ENCODE measurements at places on chromosomes 4 and X.
A peak's percentile ranks its signal among the peaks of the same experiment; 100 is the strongest.

DNA sequence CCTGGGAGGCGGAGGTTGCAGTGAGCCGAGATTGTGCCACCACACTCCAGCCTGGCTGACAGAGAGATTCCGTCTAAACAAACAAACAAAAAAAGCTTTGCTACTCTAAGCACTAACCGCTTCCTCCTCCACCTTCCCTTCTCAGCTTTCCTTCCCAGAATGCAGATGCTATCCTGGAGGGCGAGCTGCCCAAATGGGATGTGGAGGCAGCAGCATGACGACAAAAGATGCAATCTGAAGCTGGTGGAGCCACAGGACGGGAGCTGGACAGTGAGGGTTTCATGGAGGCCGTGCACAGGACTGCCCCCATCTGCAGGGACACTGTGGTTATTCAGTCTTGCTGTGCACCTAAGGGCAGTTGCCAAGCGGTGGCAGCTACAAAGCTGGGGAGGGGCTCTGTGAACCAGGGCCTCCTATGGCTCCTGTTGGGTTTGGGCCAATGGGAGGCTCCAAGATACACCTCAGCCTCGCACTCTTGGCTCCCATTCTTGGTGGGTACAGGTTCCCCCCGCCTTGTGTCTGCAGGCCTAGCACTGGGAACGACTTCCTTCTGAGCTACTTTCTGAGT is 47.4 kb downstream of the WDR1 start:
- DNase-seq = no peak

- DNase-seq = no peak
These were observed 6.8 kb upstream of the DYNLT3 start for GRCh38 chrX:37854148-37854547.

- DNase-seq = no peak
These were observed 50.4 kb downstream of the DCTD start for GRCh38 chr4:182866746-182867145.

DNA sequence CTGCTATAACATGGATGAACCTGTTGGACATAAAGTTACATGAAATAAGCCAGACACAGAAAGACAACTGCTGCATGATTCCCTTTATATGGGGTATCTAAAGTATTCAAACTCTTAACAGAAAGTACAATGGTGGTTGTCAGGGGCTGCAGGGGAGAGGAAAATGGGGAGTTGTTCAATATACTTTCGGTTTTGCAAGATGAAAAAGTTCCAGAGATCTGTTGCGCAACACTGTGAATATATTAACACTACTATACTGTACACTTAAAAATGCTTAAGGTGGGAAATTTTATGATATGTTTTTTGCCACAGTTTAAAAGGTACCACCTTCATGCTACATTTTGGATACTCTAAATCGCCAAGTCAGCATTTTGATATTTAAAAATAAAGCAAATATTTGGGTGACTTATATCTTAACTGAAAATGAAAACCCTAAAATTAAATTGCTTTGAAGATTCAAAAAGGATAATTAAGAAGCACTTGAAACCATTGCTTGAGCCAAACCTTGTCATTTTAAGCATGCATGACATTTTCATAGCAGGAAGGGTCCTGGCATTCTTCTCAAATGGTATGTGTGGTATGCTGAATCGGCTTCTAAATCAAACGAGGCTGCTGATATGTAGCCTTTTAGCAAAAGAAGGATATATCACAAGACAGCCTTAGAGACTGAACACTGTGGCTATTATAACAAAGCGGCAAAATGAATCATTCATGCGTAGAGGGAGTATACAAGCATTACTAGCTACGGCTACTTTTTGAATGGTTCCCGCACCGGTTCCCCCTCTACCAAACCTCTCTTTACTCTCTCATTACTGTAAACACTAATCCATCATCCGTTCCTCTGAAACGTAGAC is 607.1 kb upstream of the DIPK2B start:
- DNase-seq = no peak

- no peak for DNase-seq
These were observed 42.6 kb downstream of the DDIT4L start for GRCh38 chr4:100147684-100148083.

DNA sequence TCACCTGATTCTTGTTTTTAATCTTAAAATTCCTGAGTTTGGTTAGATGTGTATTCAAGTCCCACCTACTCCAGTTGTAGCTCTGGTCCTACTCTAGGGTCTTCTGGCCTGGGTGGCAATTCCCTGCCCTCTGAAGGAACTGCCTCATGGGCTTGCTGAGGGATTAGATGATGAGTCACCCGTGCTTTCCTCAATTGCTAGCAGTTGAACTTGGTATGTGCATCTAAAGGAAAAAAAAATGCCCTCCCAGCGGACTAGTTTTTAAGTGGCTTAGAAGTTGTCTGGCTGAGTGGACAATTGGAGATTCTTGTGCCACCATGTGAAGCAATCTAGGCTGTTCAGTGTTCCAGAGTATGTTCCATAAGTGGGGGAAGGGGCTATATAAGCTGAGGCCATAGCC is 127.0 kb downstream of the CCNG2 start:
- no peak for DNase-seq

DNA sequence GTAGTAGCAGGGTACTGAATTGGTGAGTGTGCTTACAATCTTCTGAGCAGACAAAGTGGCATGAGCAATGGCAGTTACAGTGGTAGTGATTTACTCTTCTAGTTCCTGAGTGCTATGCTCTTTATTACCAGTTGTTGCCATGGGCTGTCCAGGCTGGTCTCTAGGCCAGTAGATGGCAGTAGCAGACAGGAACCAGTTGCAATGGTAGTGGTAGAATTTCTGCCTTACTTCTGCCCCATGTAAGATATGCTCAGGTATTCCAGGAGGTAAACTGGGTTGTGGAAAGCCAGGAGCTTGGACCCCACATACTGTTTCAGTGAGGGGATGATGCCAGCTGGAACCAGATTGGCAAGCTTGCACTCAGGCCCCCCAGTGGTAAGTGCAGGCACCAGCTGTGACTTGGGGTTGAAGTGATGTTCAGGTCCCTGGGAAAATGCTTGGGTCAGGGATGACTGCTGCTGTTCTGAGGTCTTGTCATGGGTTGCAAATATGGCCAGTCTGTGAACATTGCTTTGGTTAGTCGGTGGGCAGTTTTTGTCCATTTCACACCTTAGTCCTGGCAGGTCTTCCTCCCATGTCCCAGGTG is 63.0 kb upstream of the ZXDB start:
- no peak for DNase-seq

- no peak for DNase-seq
These were observed 2.5 kb downstream of the PHOX2B start for GRCh38 chr4:41746025-41746439.

GRCh38 chr4:75898536-75898935 is 3.7 kb downstream of the PPEF2 start:
- DNase-seq = no peak

- no peak for DNase-seq
These were observed 27.2 kb upstream of the SLC34A2 start for GRCh38 chr4:25628451-25628850.

DNA sequence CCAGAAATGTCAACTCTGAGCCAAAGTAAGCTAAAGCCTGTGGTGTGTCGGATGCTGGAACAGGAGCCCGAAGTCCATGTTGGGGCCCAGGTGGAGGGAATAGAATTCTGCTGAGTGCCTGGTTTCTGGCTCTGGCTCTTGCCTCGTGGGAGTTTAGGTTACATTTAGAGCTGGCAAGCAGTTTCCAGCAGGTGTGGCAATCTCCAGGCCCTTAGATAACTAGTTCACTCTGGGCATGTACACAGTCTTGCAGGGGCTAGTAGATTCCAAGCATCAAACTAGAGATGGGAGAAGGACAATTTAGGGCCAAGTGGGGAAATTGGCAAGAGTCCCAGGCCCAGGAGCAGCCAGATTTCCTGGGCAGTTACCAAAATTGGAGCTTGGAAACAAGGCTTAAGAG is 56.3 kb upstream of the STOX2 start:
- DNase-seq = no peak

DNA sequence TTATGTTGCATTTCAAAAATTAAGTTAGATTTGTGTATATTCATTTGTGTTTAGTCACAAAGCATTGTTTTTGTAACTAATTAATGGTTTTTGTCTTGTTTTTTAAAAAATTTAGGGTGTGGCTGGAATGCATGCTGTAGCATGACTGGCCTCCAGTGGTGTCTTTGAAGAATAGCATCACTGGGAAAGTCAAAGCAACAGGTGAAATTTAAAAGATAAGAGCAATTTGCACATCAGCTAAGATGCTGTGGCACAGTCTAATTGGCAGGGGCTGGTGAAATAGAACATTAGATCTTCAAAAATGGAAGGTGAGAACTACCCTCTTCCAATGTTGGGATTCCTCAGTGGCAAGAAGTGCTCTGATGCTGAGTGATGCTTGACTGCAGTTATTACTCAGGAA is 45.3 kb downstream of the ANK2 start:
- DNase-seq = no peak

- no peak for DNase-seq
These were observed 265.3 kb downstream of the ZNF674 start for GRCh38 chrX:46279925-46280313.

DNA sequence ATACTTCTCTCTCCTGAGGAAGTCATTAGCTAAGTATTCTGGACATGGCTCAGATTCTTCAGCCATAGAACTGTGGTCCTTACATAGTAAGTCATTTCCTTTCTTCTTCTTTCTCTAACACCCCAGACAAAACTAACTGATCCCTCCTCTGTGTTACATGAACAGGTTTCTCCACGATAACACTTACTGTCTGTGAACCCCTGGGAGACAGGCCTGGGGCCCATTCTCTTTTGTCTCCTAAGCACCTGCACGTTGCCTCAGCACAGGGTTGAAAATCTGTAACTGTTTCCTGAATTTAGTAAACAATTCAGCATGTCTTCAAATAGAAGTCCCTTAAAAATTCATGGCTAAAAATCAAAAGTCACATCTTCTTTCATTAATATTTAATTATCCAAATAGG is 24.7 kb downstream of the APBB2 start:
- no peak for DNase-seq

- DNase-seq = no peak
These were observed 1150.6 kb downstream of the FAT4 start for GRCh38 chr4:126465341-126465740.

DNA sequence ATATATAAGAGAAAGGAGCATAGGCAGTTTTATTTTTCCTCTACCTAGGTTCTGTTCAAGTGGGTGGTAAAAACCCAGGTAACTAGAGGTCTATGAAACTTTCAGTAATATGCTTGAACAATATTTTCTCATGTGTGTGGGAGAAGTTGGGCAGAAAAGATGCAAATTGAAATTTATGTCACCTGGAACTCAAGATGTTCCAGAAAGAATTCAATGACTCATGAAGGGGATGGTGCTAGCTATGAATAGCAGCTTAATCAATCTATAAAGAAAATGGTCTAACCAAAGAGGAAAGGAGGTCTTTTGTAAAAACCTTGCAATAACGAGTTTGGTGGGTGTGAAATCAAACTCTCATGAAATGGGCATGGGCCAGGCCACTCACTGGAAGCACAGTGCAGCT is 263.8 kb downstream of the INPP4B start:
- no peak for DNase-seq

- DNase-seq = no peak
These were observed 97.1 kb downstream of the NFKB1 start for GRCh38 chr4:102598086-102598761.

DNA sequence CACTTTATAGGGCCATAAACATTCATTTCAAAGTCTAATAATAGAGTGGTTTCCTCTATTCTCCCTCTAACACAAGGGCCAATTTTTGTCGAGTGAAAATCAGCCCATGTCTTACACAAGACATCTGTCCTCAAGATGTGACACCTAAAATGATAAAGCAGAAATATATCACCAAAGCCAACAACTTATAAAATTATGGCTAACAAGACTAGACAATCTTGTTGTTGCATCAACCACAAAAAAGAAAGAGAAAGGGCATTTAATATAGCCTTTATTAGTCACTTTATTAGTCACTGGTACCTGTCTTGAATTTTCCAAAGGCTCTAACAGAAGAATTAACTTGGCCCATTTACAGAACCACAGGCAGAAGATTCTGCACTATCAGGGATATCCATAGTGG is 161.6 kb downstream of the SMIM20 start:
- no peak for DNase-seq

DNA sequence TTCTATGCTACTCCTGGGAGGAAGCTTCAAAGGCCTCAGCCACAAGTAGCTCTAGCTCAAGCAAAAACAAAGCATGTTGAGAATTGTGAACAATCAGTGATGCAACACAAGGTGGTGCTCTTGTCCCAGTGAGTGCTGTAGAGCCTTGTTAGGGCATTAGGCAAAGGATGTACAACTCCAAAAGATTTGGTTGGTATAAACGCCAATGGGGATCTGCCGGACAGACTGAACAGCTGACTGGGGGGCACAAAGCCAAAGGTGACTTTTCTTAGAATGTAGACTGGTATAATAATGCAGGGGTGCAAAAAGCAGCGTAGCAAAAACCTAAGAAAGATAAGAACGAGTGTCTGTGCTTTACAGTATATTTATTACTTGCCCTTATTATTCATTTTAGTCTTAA is 62.6 kb upstream of the ALB start:
- no peak for DNase-seq

GRCh38 chrX:7147413-7147977 is at the start of gene STS:
STS (plus strand) TSS chrX:7147712; CDS start chrX:7253200, 105,488 bp downstream.
- DNase-seq = peak; percentile 14

DNA sequence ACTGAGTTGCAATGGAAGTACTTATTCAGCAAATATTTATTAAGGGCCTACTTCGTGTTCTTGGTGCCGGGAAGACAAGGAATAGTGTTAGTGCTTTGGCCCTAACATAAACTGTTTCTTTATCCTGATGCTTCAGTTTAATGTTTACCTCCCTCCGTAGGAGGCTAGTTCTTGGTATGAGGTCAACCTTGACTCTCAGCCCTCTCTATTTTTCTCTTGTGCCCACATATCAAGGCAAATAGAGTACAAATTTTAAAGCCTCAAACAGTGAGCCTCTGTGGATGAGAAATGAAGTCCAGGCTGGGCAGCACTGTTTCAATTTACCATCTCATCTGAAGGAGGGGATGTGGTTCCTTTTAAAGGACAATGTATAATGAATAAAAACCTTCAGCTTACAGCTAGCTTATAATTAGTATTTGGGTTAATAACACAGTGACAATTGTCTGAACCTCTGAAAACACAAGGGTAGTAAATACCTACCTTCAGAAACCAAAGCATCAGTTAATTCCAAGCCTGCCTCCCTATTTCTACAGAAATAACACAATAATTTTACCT is 68.5 kb downstream of the SH3RF1 start:
- no peak for DNase-seq

DNA sequence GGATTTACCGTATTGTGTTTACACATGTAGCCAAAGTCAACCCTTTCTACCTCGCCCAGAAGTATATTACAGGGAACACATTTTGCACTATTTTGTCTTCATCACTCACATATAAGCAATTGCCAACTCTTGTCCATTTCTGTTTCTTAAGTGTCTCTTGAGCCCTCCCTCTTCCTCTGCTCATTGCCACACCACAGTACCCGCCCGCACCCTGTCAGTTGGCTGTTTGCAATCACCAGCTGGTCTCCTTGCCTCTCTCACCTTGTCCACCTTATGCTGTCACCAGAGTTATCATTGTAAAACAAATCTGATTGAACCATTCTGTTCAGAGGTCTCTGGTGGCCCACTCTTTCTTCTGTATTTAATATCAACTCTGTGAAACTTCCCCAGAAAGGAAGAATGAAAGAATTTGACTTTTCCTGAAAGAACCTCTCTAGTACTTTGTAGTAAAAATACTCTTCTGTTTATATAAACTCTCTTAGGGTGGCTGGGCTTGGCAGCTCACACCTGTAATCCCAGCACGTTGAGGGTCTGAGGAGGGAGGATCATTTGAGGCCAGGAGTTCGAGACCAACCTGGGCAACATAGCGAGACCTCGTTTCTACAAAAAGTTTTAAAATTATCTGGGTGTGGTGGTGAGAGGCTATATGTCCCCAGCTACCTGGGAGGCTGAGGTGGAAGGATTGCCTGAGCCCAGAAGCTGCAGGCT is 50.2 kb downstream of the ING2 start:
- DNase-seq = no peak

GRCh38 chr4:109303140-109303496 is 660 bp upstream of the COL25A1 start:
- no peak for DNase-seq
